ENCODE measurements at places on chromosomes 4 and X. TPM values are rescaled to one million over a fixed set of nuclear protein-coding genes. Genes with fewer than 3 reads are reported as not detected.

- DNase-seq: peak; percentile 30
These were observed 47.2 kb downstream of the GYG2 start for GRCh38 chrX:2875798-2876399.

GRCh38 chr4:10200869-10201268 lies 84.3 kb upstream of the WDR1 start:
- DNase-seq: no peak

DNA sequence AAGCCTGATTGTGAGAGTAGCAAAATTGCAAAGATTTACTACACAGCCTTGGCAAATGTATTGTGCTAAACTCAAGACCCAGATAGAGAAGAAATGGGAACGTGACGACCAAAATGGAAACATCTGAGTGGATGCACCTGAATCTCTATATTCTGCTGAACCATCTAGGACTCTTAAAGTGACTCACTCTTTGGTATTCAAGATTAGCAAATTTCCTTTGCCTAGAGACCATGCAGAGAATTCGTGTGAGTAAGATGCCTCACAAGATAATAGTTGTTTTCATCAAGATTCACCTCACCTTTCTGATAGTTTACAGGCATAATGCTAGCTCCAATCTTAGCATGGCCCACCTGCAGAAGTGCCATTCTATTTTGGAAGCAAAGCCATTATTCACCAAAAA lies 14.4 kb upstream of the ATOH1 start:
- DNase-seq: no peak

Gene F11
- total RNA-seq: not detected

Gene ARAP2
- total RNA-seq: 0.40 TPM

Gene CSAG1
- total RNA-seq: not detected

Gene CYTL1
- total RNA-seq: 4.6 TPM
